ENCODE measurements at places on chromosomes 16 and 17. TPM values are rescaled to one million over a fixed set of nuclear protein-coding genes. Genes with fewer than 3 reads are reported as not detected.

DNAH17 gene
- under 0.01 TPM for total RNA-seq

BICDL2 gene
- not detected for total RNA-seq

FUS gene
- 87.8 TPM for total RNA-seq

C16orf89 gene
- total RNA-seq: not detected

KCNH4 gene
- total RNA-seq: under 0.01 TPM

LPCAT2 gene
- total RNA-seq: 80.3 TPM

SLC47A1 gene
- total RNA-seq: 8.6 TPM

CLEC10A gene
- not detected for total RNA-seq

TLCD3B gene
- 0.13 TPM for total RNA-seq

PLLP gene
- 1.4 TPM for total RNA-seq

CTRB2 gene
- total RNA-seq: not detected

KLHL10 gene
- not detected for total RNA-seq
